ENCODE measurements at places on chromosomes 6 and 20.

DNA sequence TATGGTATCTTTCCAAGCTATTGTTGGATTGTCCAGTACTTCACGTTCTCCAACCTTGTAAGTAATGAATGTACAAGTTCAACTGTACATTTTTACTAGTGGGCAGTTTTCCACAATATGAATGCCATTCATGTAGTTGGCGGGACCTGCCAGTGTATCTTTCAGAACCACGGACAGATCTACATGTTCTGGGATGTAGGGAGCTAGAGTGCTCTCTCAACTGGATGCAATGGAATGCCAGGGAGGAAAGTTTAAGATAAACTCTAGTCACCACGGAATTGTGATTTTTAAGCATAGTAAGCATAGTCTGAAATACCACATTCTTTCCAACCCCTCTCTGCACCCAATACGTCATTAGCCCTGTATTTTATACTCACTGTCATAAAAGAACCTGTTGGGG lies 21.5 kb upstream of the HLA-C start:
- no peak for DNase-seq

DNA sequence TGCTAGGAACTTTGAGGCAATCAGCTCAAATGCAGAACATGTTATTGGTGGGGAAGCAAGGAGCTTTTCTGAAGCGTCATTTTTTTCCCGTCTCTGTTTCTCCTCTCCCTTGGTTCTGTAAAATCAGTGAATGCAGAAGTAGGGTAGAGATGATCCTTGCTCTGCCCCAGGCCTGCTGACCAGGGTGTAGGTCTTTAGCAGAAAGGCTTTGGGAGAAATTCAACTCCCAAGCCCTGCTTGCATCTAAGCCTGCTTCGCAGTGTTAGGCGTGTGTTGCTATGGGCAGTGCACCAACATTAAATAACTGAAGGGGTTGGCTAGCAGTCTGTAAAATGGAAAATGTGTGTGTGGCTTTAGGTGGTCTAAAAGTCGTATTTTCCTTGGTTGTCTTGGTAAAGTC lies 45.9 kb downstream of the SASH1 start:
- DNase-seq: no peak

- DNase-seq: no peak
These were observed 23.6 kb downstream of the BCL2L1 start for GRCh38 chr20:31698803-31699718.

DNA sequence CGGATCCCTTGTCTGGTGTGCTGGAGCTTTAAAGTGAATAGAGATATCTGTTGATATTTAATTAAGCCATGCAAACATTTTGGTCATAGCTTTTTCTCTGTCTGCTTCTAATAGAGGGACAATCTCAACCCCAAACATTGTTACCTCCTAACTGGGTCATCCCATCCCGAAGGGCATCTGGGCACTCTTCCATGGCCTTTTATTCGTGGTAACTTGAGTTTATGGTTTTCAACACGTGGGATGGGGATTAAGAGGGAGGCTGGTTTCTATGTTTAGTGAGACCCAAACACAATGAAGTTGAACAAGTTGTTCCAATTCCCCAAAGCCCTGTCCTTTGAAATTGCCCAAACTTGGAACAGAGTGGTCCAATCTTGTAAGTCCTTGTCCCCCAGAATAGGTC lies 1.4 kb upstream of the ENPP5 start:
- no peak for DNase-seq

GRCh38 chr6:26223228-26223627 lies 136.0 kb downstream of the HFE start:
- DNase-seq: no peak

GRCh38 chr6:92763274-92763584 lies 656.1 kb downstream of the EPHA7 start:
- no peak for DNase-seq

GRCh38 chr6:92507552-92507951 lies 911.8 kb downstream of the EPHA7 start:
- no peak for DNase-seq

GRCh38 chr6:431504-431903 lies 40.0 kb downstream of the IRF4 start:
- DNase-seq: no peak

- no peak for DNase-seq
These were observed 489 bp downstream of the TBX18 start for GRCh38 chr6:84763886-84764331.

- DNase-seq: no peak
These were observed 79.3 kb upstream of the NAA20 start for GRCh38 chr20:19937651-19938420.

DNA sequence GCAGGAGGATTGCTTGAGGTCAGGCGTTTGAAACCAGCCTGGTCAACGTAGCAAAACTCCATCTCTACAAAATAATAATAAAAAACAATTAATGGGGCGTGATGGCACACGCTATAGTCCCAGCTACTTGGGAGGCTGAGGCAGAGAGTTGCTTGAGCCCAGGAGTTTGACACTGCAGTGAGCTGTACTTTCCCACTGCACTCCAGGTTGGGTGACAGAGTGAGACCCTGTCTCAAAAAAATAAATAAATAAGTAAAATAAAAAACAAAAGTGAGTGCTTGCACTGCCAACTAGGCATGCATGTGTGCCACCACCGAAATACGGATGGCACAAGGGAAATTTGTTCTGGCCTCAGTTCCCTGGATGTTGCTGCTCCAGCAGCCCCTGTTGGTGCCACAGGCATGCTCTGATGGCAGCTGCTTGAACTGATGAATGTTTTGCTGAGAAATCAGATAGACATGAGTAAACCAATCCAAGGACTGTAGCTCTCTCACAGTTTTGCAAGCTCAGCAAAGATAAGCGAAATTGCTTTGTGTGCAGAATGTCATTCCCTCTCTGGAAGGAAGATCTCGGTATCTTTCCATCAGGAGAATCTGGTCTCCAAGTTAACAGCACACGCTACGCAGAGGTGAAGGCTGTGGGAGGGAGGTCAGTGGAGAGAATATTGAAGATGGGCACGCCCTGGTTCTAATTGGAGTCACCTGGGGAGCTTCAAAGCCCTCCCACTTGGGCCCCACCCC lies 188.0 kb upstream of the SLC24A3 start:
- DNase-seq: no peak

GRCh38 chr20:15716256-15716655 lies 857.0 kb downstream of the KIF16B start:
- DNase-seq: no peak

DNA sequence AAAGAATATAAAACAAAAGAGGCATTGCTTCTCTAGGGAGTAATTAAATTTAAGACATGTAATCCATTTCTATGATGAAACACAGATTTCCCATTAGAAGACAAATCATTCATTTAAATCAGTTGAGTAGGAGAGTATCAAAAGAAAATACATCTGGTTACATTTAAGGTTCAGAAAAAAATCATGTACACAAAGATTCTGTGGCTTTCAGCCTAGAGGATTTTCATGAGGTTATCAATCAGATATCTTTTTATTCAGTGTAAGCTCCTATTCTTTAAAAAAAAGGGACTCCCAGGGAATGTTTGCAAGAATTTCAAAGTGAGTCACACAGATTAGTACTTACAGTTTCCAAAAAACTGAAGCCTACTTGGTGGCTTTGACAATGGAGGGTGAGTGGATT lies 24.9 kb downstream of the COL21A1 start:
- no peak for DNase-seq

GRCh38 chr6:23499549-23499948 lies 626.5 kb upstream of the NRSN1 start:
- no peak for DNase-seq

- no peak for DNase-seq
These were observed 76.8 kb downstream of the TTLL2 start for GRCh38 chr6:167401525-167402194.

DNA sequence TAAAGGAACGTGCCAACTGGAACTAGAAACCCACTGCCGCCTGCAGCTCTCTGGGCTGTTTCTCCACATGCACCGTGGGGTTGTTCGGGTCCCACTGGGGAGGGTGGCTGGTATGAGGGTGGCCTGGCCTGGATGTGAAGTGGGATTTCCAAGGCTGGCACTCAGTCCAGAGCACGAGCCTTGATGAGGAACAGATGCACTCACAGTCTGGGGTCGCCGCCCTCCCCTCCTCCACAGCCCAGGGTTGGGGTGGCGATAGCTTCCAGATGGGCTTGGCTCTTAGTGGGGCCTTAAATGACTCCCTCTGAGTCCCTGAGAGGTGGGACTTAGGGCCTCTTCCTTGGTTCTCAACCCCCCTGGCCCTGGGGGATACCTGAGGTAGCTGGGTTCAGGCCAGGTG lies 30.7 kb upstream of the ANGPT4 start:
- DNase-seq: no peak

DNA sequence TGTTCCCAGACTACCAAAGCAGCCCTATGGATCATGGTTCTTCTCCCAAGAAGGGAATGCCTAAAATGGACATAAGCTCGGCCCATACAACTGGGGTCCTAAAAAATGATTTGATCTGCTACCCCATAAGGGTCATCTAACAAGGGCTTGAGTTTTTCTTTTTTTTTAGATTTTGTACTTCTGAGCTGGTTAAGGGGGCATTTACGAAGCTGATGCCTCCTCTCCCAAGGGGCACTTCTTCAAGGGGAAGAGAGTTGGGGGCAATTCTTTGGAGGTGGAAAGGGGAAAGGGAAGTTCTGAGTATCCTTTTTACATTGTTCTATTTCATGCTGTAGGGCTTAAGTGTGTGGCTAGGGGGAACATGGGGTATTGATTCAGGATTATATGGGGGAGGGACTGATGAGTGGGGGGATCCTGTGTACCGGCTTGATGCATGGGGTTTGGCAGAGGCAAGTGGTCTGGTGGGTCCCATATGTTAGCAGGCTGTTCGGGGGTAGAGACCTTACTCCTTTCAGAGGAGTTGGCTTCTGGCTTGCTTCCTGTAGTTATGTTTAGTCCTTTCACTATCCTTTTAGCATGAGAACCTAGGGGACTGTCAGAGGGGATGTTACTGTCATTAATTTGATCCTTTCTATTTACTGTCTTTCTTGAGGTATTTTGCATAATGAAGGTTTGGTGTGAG lies 8.1 kb upstream of the ZNFX1 start:
- no peak for DNase-seq

DNA sequence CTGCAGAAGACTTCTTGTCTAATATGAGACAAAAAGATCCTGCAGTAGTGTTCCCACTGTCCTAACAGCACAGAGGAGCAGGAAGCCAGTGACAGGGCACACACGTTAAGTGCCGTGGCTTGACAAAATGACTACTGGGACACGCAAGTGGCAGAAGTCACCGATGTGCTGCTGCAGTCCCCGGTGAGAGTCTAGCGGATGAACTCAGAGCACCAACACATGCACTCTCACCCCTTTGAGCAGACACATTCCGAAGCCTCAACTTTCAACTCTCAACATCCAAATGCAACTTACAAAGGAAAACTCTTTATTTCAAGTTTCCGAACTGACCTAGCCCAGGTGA lies 898 bp downstream of the LAMA4 start:
- DNase-seq: peak; percentile 12

- no peak for DNase-seq
These were observed 46.3 kb upstream of the HSF2 start for GRCh38 chr6:122352981-122353664.

DNA sequence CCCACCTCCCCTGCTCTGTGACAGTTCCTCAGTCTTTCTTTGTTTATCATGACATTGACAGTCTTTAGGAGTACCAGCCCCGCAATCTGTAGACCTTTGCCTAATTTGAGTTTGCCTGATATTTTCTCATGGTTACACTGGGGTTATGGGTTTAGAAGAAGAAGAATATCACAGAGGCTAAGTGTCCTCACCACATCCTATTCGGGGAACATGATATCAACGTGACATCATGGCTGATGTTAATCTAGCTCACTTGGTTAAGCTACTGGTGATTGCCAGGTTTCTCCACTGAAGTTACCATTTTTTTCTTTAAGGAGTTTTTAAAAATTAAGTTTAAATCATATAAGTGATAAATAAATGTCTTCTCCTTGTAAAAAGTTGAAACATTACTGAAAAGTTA lies 127.5 kb downstream of the CEP57L1 start:
- no peak for DNase-seq

DNA sequence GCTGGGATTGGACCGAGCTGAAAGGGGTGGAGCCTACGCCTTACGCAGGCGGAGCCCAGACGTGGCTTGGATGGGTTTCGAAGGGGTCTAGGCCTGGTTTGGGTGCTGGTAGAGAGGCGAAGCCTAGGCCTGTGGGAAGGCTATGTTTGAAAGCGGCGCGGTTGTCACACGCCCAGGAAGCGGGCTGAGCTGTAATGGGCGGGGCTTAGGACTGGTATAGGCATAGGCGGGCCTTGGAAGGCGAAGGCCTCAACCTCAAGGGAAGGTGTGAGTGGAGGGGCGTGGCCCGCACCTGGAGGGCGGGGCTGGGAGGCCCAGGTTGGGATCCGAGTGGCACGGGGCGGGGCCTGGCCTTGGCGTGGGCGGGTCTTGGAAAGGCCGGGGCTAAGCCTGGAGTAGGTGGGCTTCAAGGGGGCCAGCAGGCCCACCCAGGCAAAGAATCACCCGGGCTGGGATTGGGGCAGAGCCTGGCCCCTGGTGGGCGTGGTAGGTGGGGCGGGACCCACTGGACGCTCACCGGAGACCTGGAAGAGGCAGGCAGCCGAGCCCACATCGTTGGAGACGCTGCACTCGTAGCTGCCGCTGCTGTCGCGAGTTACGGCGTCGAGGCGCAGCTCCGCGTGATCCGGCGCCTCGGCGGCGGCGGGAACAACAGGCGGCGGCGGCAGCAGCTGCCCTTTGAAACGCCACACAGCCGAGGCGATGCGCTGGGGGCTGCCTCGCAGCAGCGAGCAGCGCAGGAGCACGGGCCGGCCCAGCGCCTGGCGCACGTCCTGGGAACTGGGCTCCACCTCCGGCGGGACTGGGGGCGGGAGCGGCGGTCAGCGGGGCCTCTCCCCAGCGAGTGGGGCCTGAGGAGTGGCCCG lies 49.0 kb downstream of the MDGA1 start:
- no peak for DNase-seq

DNA sequence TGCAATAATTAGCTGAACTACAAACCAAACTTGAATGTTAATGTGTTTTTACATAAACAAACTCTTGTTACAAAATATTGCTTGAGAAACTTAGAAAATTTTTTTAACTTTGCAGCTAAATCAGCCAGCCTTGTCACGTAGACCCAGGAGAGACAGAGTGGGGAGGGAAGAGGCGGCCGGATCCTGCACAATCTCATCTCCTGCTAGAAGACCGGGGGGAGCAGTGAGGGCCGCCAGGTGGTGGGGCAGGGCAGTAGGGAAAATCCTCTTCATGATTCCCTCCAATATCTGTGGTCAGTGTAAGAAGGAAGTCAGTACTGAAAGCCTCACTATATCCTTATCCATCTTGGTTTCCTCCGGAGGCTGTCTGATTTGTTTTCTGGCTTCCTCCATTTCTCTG lies 193.3 kb downstream of the PACRG start:
- DNase-seq: no peak

- DNase-seq: no peak
These were observed 493.5 kb downstream of the TFAP2A start for GRCh38 chr6:9921366-9921765.

DNA sequence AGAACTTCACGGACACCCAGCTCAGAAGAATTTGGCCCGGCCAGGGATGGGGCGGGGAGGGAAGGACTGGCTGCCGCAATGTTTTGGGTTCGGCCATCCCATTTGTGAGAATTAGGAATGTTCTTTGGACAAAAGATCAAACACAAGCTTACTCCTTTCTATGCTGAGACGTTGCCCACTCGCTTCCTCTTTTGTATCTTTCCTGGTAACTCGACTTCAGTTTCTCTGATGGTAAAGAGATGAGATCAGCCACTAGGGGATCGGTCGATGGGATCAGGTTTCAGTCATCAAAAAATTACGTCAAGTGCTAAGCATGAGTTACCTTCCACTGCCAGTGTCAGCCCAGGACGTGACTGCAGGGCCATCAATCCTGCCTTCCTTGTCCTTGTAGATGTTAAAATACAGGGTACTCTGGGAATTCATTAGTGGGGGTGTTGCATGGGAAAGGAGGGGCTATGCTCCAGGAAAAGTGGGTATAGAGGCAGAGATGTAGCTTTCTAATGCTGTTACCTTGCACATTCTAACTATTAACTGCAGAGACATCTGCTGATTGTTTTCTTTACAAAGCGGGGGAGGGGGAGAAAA lies 190.2 kb downstream of the TSHZ2 start:
- DNase-seq: peak; percentile 50
